ENCODE measurements at places on chromosomes 6 and 20.

- DNase-seq: no peak
Observed at GRCh38 chr20:2610941-2611720, 41.3 kb upstream of the NOP56 start.

- no peak for DNase-seq
Observed at GRCh38 chr6:119683031-119683430, 333.5 kb upstream of the MAN1A1 start.

DNA sequence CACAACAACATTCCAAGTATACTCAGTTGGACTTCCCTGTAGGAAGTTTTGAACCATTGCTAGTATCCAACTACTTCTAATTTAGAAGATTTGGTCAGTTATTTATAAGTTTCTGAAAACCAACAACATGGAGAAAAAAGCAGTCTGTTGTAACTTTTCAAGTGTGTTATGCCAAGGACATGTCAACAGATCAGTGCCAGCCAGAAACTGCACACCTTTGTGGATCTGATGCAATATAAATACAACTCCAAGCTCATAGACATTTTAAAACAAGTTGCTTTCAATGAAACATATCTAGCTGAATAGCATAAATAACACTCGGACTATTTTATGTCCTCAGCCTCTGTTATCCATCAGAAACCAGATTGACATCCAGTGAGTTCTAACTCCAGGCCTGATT lies 58.3 kb upstream of the CARMIL1 start:
- DNase-seq: no peak

GRCh38 chr20:58045579-58045978 lies 182.9 kb downstream of the ANKRD60 start:
- DNase-seq: no peak

- DNase-seq: no peak
Observed at GRCh38 chr6:95091823-95092436, 485.4 kb upstream of the MANEA start.

GRCh38 chr20:36045373-36045714 lies 77.0 kb downstream of the CNBD2 start:
- no peak for DNase-seq
